ENCODE measurements at places on chromosomes 1 and 21. TPM values are rescaled to one million over a fixed set of nuclear protein-coding genes. Genes with fewer than 3 reads are reported as not detected.

Gene RHCE
- total RNA-seq, result not detected

Gene DNASE2B
- not detected for total RNA-seq

Gene COL8A2
- 2.7 TPM for total RNA-seq

Gene SASS6
- 2.3 TPM for total RNA-seq

DNA sequence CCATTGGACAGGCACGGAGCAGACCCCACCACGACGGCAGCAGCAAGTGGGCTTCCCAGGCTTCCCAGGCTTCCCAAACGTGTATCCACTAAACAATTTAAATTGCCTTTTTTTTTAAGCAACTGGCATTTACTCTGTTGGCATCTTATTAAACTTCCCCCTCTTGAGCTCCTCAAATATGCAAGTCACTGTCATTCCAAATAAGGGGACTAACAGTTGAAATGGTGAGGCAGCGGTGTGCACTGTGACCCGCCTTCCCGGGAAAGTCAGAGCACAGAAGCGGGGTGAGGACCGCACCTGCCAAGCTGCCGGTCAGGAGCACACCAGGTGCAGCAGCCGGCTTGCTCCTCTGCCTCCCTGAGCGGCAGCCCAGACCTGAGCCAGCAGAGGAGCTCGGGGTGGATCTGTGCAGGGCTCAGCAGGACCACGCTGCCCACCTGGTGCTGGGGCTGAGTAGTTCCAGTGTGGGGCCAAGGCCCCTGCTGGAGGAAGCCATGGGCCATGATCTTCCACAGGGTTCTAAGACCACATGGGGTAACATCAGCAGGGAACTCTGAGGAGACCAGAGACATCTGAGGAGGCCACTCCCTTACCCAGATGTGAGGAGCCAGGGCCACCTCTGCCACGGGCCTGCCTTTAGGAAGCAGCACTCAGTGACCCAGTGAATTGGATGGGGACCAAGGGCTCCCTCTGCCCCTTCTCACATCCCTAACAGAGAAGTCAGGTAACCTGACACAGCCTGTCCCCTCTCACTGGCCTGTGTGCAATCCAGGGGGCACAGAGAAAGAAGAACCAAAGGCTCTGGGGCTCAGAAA lies 245.4 kb downstream of the NPHP4 start:
- DNase-seq, result no peak

GRCh38 chr1:154497026-154497806 lies 4.8 kb upstream of the TDRD10 start:
- no peak for DNase-seq

DNA sequence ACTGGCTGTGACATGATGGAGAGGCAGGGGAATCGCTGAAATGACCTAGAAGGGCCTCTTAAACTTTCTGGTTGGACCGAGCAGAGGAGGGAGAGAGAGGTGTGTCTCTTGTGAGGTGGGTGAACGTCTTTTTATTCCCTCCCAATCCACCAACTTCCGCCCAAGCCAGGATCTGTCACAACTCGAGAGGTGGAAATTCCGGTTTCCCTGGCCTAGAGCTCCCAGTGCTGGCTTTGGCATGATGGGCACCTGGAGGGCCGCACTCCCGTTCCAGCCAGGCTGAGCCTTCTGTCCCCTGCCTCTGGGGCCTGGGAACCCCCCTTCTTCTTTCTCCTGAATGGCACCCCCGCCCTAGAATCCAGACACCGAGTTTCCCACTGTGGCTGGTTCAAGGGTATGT lies at the start of gene SEMA4A:
SEMA4A (plus strand) TSS at position 224 of the 400 bp plus-strand sequence. CDS start 994 bp downstream, outside the sequence.
- DNase-seq, result no peak

DNA sequence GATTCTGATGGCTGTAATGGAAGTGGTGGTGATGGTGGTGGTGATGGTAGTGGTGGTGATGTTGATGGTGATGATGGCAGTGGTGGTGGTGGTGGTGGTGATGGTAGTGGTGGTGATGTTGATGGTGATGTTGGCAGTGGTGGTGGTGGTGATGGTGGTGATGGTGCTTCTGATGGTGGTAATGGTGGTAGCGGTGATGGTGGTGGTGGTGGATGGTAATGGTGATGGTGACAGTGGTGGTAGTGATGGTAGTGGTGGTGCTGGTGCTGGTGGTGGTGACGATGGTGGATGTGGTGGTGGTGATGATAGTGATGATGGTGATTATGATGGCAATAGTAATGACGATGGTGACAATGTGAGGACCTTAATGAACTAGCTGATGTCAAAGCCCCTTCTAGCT lies 35.6 kb upstream of the LRRC3 start:
- DNase-seq, result no peak

DNA sequence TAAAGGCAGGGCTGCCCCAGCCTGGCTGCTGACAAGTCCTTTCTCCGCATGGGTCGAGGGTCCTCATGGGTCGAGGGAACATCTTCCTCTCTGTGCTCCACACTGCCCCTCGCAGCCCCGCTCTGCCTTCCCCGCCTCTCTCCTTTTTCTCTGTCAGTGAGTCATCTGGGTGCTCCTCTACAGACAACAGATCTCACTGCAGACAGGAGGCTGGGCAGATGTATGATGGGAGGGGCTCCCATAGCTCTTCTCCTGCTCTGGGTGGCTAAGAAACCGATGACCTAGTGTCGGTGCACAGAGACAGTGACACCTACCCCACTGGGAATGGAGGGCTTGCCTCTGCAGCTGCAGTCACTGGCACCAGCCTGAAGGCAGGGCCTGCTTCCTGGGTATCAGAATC lies 5.5 kb downstream of the KCNA10 start:
- DNase-seq, result no peak
